ENCODE measurements at places on chromosomes 2 and 18.

DNA sequence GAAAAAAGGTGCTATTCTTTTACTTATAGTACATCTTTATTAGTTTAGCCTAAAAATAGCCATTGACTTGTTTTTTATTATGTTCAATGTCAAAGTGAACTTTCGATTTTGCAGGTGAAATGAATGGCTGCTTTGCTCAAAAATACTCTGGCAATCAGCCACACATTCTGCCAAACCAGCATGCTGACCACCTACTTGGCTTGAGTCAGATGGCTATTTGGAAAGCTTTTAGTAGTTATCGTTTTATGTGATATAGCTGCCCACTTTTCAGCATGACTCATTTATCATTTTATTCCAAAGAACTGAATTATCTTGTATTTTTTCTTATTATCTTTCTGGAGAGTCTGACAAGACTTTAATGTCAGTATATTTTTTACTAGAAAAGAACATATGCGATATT is 1615.8 kb upstream of the TMEFF2 start:
- DNase-seq, result no peak

GRCh38 chr18:28963481-28963880 is 786.6 kb upstream of the CDH2 start:
- DNase-seq, result no peak

- no peak for DNase-seq
These were observed 139.9 kb upstream of the EPAS1 start for GRCh38 chr2:46157072-46157965.

GRCh38 chr2:11203480-11203879 is 48.2 kb downstream of the SLC66A3 start:
- DNase-seq, result no peak

DNA sequence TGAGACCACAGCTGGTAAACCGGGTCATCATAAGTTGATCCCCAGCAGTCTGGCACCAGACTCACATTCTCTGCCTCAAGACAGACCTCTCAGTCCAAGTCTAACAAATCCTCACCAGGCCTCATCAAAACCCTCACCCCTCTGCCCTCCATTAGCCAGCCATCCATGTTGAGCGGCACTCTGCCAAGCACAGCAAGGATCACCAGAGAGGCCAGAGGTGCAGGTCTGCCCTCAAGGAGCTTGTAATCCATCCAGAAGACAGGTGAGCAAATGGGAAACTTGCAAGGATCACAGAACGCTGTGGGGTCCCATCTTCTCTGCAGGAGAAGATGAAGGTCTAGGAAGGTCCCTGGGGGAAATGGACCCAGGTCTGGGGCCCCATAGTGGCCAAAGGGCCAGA is 63.6 kb downstream of the TNS1 start:
- DNase-seq, result no peak

- DNase-seq, result peak; percentile 53
These were observed 56.9 kb downstream of the AFTPH start for GRCh38 chr2:64581018-64581417.

GRCh38 chr2:223041527-223042109 is 10.4 kb upstream of the KCNE4 start:
- DNase-seq, result no peak

DNA sequence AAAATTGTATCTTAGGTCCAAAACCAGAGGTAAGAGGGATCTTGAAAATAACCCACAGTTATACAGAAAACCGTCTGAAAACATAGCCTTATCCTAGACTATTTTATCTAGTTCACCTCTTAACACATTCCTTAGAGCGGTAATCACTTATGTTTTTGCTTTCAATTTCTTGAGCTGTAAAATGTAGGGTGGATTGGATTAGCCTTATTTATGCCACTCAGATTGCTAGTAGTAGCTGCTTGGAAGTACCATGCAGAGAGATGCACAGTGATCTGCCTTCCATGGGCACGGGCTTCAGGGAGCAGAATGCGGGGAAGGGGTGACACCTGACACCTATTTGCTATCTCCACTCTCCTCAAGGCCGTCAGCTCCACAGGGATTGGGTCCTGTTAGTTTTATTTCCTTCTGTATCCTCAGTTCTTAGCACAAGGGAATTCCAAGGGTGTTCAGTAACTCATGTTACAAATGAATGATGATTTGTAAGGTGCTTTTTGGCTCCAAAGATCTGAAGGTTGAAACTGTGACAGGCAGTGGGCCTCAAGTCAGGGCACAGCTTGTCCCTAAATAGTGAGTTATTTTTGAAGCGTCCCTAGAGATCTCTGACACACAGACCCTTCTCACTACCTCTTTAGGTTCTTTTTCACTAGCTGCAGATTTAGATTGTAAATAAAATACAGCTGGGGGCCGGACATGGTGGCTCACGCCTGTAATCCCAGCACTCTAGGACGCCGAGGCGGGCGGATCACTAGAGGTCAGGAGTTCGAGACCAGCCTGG is 64.0 kb upstream of the PMAIP1 start:
- DNase-seq, result no peak

DNA sequence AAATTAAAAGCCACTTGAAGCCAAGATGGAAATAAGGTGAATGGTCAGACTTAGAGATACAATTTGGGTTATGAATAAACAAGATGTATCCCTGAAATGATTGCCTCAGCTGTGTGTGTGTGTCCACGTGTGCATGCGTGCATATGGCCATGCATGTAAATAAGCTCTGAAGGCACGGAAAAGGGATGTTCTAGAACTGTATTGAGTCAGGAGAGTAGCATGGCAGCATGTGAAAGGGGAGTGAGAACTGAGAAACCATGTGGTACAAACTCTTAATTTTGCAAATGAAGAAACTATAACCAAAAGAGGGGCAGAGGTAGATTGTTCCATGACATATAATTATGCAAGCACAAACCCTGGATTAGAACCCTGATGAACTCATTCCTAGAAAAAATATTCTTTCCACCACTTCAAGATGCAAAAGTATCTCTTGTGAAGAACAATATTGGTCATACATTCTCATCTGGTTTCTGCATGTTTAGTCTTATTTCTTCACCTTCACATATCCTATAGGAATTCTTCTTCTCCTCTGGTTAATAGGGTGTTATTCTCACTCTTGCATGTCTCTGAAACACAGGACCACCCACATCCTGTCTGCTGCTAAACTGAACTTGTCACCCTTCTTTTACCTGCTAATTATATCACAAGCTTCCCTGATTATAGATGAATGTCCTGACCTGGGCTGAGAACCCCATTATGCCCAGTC is 455.8 kb downstream of the SETBP1 start:
- DNase-seq, result no peak

- no peak for DNase-seq
These were observed 28.6 kb upstream of the CETN1 start for GRCh38 chr18:551404-552061.

GRCh38 chr2:235390108-235390815 is 103.6 kb upstream of the AGAP1 start:
- peak; percentile 35 for DNase-seq

GRCh38 chr2:37506407-37507050 is 162.1 kb downstream of the QPCT start:
- peak; percentile 40 for DNase-seq

DNA sequence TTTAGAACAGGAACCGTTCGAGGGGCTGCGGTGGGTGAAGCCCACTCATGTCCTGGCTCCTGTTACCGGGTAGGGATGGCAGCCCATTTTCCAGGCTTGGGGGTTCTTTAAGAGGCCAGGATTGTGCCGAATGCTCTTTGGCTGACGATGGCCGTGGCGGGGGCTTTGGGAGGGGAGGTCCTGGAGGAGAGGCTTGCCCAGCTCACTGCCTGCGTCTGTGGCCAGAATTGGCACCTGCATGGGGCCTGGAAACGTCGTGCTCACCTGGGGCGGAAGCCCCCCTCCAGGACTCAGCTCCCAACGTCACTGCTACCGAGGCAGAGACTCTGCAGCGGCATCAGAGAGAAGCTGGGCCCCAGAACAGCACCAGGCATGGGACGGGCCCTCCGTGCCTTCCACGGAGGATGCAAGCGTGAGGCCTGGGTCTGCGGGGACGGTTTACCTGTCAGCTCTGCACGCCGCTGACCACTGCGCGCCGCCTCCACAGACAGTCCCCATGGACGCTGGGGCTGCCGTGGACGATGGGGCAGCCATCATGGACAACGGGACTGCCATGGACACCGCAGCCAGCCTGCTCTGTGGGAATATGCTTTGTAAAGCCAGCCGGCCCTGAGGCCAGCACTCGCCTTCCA is 82.9 kb downstream of the NFATC1 start:
- DNase-seq, result no peak

- DNase-seq, result no peak
These were observed 54.6 kb downstream of the ITGB6 start for GRCh38 chr2:160145471-160145870.

DNA sequence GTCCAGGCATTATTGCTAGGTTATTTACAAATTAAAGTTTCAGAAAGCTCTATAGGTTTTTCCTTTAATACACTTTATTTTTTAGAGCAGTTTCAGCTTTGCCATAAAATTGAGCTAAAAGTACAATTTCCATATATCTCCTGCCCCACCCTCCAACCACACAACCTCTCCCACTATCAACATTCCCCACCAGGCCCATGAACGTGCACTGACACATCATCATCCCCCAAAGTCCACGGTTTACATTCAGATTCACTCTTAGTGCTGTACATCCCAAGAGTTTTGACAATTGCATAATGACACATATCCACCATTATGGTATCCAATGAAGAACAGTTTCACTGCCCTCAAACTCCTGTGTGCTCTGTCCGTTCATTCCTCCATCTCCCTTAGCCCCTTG is 139.4 kb downstream of the NBAS start:
- no peak for DNase-seq

DNA sequence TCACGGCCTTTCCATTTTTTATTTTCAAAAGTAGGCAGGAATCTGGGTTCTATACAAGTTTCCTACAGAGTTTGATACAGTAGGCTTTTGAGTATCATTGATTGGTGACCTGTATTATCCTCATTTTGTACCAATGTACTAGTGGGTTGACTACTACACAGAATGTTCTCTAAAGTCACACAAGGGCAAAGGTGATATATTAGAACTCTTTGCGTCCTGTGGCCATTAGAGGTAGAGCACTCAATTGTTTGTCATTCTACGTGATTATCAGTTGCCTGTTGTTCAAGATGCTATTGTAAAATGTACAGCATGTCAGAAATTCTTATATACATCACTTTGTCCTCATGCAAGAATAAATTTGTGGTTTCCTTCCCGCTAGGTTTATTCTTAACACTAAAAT is 24.8 kb downstream of the WDR75 start:
- no peak for DNase-seq

DNA sequence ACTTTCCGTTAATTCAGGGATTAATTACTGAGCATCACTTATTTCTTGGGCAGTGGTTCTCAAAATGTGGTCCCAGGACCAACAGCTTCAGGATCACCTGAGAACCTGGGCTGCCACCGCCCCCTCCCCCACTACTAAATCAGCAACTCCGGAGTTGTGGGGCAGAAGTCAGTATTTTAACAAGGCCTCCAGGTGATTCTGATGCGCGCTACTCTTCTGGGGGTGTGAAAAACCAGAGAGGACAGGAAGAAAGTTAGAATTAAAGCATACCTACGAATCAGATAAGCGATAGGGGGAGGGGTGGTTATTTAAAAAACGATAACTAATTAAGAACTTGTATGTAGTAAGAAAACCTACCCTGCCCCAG is 319 bp downstream of the ZSCAN30 start:
- no peak for DNase-seq

GRCh38 chr2:203835892-203836800 is 31.4 kb upstream of the CTLA4 start:
- DNase-seq, result no peak

DNA sequence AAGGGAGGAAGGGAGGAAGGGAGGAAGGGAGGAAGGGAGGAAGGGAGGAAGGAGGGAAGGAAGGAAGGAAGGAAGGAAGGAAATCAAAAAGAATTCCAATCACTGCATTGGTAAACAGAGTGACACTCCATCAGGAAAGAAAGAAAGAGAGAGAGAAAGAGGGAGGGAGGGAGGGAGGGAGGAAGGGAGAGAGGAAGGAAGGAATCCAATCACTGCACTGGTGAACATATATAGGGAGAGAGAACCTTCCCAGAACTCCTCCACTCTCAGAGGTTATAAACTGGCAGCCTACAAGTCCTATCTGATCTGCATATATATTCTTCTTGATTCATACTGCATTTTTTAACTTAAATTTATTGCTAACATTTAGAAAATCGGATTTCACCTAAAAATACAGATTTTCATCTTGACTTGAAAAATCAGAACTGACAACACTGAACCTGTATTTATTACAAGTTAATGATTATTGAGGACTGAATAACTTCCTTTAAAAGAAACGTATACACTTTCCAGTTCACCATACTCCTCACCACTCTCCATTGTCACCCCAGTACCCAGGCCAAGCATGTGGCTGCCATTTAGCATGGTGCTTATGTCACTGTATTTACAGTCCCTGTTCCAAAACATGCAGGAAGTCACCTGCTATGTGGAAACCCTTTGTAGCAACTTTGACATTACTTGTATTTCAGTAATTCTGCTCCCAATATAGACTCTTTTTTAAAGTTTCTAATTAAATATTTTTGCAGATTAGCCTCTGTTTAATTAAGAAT is 83.5 kb downstream of the ANTXR1 start:
- no peak for DNase-seq

- no peak for DNase-seq
These were observed 214.0 kb upstream of the KCNJ3 start for GRCh38 chr2:154484338-154485099.

DNA sequence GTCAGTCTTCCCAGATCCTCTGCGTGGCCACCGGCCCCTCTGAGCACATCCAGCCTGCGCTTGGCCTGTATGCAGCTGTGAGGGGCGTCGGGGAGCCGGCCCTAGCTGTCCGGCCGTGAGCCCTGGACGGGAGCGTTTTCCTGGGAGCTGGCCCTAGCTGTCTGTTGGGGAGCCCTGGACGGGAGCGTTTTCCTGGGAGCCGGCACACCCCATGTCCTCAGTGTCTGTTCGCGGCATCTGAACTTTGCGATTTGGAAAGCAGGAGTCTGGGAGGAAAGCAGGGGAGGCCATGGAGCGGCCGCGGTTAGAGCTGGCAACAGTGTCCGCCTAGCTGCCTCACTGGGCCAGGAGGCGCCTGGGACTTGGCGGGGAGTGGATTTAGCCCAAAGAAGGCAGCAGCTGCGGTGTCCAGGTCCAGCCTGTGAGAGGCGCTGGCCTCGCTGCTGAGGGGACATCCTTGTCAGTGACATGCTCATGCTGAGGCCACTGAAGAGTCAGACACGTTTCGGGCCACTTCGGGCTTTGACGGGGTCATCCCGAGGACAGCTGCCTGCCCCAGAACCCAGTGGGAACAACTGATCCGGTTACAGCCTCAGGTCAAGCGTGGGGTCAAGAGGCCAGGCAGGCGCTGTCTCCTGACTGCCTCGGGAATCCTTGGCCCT is 75.8 kb downstream of the KCNG2 start:
- DNase-seq, result no peak

DNA sequence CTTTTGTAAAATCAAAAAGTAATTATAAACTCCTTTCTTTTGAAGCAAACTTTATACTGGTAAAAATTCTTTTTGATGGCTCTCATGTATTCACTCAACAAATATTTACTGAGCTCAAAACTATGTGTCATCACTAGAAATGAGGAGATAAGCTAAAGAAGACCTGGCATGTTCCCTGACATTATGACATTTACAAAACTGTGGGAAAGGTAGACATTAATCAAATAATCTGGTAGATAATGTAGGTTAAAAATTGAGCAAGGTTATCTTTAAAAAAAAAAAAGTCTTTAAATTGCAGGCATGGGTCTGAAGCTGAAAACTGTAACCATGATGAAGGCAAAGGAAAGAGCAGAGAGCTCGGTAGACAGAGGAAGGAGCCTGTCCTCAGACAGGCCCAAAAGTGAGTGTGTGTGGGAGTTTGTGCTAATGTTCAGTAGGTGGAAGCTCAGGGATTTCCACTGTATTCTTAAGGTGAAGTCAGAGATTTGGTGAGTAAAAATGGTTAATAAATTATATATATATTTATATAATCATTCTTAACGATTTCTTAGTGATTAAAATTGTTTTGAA is 612.9 kb downstream of the LRP1B start:
- DNase-seq, result no peak

Data from NCI-H1417 (cell line).